Thymus (tissue), 14 donors: ENCODE measurements at places on chromosomes 1 and 21. TPM values are rescaled to one million over a fixed set of nuclear protein-coding genes. Genes with fewer than 3 reads are reported as not detected.

DNA sequence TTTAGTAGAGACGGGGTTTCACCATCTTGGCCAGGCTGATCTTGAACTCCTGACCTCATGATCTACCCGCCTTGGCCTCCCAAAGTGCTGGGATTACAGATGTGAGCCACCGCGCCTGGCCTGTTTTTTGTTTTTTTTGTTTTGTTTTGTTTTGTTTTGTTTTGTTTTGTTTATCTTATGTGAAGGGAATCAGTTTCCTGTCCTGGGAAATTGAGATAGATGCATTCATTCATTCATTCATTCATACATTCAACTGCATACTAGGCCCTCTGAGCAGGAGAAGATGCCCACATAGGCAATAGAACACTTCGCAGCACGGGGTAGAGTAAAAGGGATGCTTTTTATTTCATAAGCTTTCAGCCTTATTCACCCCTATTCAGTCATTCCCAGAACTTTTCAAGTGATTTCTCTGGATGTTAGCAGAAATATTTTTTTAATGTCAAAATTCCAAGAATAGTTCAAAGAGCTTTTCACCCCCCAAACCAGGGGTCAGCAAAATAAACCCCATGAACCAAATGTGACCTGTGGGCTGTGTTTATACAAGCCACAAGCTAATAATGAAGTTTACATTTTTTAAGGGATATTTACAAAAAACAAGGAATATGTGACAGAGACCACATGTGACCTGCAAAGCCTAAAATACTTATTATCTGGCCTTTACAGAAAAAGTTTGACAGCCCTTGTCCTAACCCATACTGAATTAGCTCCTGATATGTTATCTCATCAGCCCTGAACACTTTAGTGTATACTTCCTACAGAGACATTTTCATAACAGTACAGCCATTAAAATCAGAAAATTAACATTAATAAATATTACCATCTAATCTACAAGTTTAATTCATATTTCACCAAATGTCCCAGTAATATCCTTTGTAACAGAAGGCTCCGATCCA, 127.1 kb downstream of the MAST2 start:
- H3K36me3 ChIP-seq = no peaks in the 10 kb centered on the region
- no peaks in the 10 kb centered on the region for H3K27me3 ChIP-seq
- DNase-seq = no peak
- no peak overlapping the region for H3K4me3 ChIP-seq

DNA sequence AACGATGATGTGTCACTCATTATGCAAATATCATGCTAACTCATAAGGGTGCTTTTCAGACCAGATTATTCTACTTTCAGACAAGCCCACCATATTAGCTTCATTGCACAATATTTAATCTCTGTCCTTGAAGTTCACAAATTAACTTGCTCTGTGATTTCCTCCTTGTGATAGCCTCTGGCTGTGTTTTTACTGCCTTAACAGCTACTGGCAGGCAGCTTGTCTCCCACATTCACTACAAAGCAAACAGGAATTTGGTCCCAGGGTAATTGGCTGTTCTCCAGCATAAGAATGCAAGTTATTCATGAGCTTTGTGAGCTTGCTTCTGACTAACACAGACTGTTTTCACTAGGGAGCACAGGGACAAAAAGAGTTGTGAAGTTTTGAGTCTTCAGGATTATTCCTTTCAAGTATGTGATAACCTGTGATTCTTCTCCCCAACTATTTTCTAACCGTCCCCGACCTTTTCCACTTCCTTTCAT, 87.9 kb upstream of the HMCN1 start:
- H3K4me3 ChIP-seq = no peak overlapping the region
- no peak overlapping the region for H3K27ac ChIP-seq
- H3K4me1 ChIP-seq = no peaks in the 10 kb centered on the region

DNA sequence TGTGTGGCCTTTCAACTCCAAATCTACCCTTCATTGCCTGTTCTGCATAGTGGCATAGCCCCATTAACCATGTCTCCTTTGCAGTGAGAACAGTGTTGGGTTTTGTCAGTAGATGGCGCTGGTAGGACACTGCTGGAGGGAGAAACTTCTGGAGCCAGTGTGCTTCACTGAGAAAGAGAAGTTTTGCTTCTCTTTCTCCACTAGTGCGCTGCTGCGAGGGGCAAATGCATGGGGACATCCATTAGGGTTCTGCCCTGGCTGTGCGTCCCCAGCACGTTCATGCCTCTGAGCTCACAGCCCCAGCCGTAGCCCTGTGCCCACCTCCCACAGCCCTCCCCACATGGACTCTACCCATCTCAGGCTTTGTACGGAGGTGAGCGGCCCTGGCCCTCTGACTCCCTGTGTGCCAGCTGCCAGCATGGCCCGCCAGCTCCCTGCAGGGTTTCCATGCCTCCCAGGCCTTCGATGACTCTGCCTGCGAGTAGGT, 53.1 kb downstream of the RIMS3 start:
- H3K27me3 ChIP-seq = no peaks in the 10 kb centered on the region
- peak; percentile 84 for DNase-seq
- H3K4me1 ChIP-seq = peaks cover 3% of the 10 kb centered on the region

Gene ZNF695
- 3.0 TPM for total RNA-seq

- no peaks in the 10 kb centered on the region for H3K4me1 ChIP-seq
- DNase-seq = no peak
- no peak overlapping the region for H3K27ac ChIP-seq
- no peaks in the 10 kb centered on the region for H3K36me3 ChIP-seq
These were observed 14.1 kb downstream of the SUCO start for GRCh38 chr1:172547071-172547470.

Gene JMJD4
- 17.8 TPM for total RNA-seq
